ENCODE measurements at places on chromosomes 7 and 10. TPM values are rescaled to one million over a fixed set of nuclear protein-coding genes. Genes with fewer than 3 reads are reported as not detected.

OR2A42 gene
- not detected for total RNA-seq

ELN gene
- 96.2 TPM for total RNA-seq

PRKRIP1 gene
- 36.3 TPM for total RNA-seq

DNA sequence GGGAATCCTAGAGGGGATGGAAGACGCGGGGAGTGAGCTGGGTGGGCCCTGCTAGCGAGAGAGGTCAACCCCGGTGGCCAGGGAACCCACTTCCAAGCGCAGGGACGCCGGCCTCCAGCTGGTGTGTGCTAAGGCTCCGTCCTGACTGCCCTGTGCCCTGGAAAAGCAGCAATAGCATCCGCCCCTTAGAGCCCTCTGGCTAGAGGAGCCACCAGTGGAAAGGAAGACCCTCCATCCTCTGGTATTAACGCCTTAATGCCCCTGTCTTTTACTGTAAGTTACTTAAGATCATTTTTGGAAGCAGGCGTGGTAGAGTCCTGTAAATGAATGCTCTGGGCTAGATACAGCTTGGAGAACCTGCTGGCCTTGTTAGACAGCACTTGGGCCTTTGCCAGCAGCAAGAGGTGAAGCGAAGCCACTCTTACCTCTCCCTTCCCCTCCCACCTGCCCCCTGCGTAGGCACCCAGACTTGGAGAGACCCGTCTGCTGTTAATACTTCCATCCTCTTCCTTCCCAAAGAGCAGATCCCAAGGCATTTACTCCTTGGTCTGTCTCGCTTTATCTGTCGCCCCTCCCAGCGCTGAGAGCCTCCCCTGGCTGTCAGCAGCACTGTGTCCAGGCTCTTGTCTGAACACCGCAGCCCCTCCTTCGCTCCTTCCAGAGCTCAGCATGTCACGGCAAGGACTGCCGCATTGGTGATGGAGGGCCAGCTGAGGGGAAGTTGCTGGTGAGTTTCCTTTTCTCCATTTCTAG, 4.6 kb downstream of the REPIN1 start:
- no peak for DNase-seq

All from lower leg skin (tissue), 4 donors.